HFF-Myc (cell line): ENCODE measurements at places on chromosomes 12 and 14.

DNA sequence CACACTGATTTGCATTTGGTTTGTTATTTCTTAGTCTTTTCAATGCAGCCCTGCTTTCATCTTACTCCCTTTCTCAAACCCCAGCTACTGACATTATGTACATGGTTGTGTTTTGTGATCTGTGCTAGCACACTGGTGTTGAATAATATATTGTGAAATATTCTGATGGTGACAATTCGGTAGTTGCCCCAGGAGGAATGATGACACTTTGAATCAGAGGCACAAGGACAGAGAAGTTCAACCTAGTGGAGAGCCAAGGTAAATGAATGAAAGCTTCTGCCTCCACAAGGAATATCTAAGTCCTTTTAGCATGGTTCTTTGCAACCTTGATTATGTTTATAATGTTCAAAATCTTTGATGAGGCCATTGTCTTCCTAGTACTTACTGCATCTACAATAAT lies 159.9 kb downstream of the PDE3A start:
- no peak for DNase-seq

DNA sequence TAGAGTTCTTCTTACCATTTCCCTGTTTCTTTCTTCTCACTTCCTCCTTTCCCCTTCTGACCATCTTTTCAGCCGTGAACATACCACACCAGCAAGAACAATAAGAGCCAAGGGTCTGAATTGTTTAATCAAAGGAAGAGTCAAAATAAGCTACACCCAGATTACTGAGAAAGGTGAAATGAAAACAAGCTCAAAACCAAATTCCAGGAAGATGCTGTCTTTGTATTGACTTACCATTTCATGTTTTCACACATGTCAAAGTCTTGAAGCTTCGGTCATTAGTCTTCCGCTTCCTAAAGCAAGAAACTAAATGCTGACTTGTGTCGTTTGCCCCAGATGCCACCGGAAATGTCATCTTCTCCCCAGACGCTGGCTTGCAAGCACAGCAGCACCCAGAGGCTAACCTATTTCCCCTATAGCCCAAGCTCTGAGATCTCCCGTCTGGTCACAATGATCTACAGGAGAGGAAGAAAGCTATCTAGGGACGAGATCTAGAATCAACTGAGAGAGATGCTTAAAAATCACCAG lies 136.5 kb upstream of the AMIGO2 start:
- no peak for DNase-seq

DNA sequence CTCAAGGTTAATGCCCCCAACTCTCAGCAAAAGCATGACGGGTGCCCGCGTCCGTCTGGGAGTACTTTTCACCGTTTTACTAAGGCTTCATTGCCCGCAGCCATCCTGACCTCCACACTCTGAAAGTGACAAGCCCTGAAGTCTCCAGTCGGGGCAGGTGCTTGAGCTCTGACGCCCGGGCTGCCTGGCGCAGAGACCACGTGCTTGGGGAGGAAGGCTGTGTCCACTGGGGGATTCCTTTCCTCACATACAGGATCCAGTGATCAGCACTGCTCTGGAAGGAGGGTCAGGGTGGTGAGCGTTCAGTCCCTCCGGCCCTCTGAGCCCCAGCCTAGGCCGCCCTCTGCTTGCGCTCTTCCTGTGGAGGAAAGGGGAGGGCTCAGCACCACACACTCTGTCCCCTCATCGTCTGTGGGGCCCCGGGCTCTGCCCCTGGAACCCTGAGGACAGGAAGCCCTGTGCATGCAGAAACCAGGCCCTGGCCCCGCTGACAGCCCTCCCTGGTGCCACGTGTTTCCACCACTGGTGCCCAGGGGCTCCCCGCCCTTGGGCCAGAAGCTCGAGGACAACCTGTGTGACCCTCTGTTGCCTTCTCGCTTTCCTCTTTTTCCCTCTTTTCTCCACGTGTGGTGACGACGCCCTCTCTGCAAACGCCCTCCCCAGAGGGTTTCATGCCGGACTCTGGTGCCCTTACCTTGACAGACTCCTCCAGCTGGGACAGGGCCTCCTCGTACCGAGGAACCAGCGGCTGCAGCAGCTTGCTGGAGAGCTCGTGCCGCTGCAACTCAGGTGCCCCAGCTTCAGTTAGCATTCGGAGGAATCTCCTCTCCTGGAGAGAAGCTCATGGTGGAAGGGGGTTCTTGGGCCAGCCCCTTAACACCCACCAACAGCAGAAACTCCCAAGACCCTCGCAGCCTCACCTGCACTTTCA lies 4.9 kb downstream of the DDX51 start:
- DNase-seq: no peak

DNA sequence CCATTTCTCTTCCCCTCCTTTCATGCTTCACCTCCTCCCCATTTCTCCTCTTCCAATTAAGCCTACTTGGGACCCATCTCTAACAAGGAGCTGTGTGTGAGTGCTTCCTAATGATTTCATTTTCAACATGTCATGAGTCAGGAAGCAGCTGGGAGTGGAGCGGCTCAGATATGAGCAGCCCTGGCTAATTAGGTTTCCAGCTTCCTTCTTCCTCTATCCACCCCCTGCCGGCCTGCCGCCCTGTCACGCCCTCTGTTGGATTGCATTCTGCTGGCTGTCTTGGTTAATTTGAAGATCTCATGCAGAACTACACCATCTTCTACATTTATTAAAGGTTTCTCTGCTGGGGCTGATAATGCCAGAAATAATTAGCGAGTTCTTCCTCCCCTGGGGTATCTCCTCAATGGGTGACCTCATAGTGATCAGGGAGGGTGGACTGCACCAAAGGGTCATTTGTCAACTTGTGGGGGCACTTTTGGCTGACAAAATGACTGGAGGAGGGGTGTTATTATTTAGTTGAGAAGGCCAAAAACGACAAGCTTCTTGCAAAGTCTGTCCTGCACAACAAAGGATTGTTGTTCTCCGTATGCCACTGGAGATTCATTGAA lies 300.9 kb upstream of the SRRM4 start:
- no peak for DNase-seq

- DNase-seq: no peak
Measured at GRCh38 chr12:113477171-113477841, 5.6 kb upstream of the LHX5 start.

DNA sequence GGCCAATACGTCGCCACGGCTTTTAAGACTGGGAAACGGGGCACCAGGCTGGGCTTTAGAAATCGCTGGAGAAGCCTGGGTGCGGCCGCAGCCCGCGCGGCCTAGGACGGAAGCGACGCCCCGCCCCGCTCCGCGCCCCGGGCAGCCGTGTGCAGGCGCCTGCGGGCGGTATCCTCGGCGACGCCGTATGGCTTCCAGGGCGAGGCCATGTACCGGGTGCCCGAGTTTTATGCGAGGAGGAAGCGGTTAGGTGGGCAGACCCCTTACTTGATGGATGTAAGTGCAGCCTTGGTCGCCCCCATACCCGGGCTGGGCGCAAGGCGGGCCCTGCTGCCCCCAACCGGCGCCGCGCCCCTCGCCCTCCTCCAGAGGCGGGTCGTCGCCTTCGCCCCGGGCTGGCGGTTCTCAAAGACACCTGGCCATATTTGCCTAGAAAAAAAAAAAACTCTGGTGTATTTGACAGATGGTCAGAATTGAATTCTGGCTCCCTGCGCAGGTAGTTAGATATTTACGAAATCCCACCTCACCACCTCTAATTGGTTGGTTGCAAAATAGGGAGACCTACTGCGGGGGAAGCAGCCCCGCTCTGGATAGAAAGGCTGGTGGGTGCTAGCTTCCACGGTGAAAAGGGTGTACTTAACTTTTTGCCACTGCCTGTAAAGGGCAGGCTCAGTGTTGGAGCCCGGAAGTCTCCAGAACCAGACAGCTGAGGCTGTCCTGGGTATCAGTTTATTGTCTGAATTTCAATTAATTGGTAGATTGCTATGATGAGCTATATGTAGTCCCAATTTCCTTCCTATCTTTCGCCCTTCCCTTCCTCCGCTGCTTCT lies at the start of gene PPP1R36:
PPP1R36 (plus strand) TSS at position 171 of the 830 bp plus-strand sequence; CDS start at position 208, 37 bp downstream.
- no peak for DNase-seq

GRCh38 chr14:47678993-47679392 lies 3.6 kb upstream of the MDGA2 start:
- no peak for DNase-seq

- DNase-seq: no peak
Measured at GRCh38 chr12:114668151-114668885, 15.7 kb downstream of the TBX3 start.

DNA sequence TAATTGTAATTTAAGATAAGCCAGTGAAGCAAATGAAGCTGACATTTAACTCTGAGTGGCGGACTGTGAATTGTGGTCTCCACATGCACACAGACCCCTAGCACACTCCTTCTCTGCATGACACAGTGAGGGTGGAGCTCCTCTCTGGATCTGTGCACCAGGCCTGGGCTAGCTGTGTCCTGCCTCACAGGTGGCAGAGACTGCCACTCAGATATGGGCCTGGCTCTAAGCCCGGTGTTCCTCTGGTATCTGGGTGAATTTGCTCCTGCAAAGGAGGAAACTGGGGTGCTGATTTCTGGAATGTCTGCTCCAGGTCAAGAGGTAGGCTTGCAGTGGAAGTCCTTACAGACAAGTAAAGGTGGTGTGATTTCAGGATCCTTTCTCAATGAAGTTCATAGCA lies 282.4 kb downstream of the FOXN3 start:
- DNase-seq: no peak

- DNase-seq: no peak
Measured at GRCh38 chr14:20515846-20516245, 10.5 kb downstream of the RNASE10 start.

DNA sequence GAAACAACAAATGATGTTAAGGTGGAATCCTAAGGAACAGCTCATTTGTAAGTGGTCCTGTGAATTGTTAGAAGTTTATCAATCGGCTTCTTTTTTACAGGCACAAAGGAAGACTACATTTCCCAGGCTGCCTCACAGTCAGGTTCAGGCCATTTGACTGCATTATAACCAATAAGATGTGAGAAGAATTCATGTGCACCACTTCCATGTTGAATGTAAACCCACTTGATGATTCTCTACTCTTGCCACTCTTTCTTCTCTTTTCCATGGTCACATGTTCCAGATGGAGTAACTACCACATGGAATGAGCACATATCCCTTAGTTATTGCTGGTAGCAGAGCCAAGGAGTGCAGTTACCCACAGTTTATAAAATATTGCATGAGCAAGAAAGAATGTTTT lies 67.1 kb upstream of the GZMB start:
- no peak for DNase-seq

GRCh38 chr14:90714811-90715210 lies 101.4 kb downstream of the TTC7B start:
- no peak for DNase-seq

- DNase-seq: no peak
Measured at GRCh38 chr12:110920324-110920910, at the start of gene MYL2. Gene MYL2 (minus strand): TSS chr12:110920579. CDS start chr12:110920529, 50 bp downstream.

DNA sequence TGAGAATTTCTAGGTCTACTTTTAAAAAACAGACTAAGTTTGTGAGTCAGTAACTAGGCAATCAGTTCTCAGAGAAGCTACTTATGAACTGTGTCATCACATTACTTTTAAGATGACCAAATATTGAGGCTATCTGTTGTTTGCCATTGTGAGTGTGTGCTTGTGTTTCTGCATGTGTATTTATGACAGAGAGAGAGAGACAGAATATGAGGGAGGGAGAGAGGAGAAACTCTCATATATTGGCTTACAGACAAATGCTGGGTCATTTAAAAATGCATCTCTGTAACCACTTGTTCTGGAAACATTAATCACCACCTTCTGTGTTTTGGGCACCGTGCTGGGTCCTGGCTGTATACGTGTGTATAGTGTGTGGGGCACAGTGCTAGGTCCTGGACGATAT lies 161.5 kb upstream of the FRMD6 start:
- no peak for DNase-seq

DNA sequence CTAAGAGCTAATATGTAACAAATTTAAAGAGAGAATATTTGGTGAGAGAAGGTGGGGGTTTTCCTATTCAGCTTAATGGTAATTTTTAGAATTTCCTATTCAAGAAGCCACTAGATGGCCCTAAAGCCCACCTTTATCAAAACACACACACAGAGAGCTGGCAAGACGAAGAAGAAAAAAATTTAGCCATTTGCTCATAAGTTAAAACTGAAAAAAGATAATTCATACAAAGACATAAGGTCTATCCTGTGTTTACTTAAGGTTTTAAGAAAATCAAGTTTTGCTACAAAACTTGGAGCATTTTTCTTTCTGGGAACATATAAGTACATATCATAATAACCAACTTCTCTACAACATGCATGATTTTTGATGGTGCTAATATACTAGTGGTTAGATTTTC lies 46.8 kb upstream of the PCED1B start:
- no peak for DNase-seq

- DNase-seq: no peak
Measured at GRCh38 chr12:75933101-75933500, 98.5 kb downstream of the PHLDA1 start.

DNA sequence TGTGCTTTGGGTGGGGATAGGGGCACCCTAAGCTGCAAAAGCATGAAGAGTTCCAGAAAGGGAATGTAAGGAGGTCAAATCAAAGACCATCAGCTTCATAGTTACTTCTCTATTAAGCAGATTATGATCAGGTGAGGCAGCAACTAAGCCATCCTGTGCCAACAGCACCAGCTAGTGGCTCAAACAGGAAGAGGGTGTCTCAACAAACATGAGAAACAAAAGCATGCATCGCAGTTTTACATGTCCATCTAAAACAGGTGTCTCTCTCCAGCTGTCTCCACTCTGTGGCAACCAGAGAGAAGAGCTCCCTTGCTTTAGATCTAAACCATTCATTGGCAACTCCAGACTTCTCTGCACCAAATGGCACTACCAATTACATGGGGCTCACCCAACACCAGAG lies 52.9 kb downstream of the ACTN1 start:
- DNase-seq: no peak

DNA sequence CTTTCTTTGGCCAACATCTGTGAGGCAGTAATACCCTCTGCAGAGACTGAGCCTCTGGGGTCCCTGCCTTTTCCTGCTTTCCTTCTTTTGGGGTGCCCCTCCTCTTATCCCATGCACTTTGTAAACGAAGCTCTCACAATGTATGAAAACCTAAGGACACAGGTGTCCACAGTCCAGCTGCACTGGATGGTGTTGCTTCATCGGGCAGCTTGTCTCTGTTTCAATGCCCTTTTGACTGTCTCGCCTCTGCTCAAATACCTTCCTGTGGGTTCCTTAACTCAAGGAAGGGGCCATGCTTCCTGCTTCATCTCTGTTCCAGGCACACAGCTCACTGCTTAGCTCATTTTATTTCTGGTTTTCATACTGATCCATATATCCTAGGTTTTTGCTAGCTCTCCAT lies 6.4 kb downstream of the C1RL start:
- DNase-seq: no peak

GRCh38 chr14:94029265-94029664 lies 3.1 kb downstream of the OTUB2 start:
- no peak for DNase-seq

- no peak for DNase-seq
Measured at GRCh38 chr14:35898217-35898775, 72.2 kb downstream of the BRMS1L start.

DNA sequence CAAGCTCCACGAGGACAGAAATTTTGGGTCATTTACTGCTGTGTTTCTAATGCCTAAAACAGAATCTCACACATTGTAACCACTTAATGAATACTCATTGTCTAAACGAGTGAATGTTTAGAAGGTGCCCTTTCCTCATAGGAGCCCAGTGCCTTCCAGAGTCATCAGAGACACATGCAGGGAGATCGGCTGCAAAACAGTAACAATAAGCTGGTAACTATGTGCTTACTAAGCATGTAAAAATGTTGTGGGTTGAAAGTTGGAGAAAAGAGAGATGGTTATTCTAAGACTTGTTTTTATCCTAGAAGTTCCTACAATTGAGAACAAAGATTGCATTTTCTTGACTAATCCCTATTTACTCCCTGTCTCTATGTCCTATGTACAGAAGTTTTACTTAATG lies 7.4 kb downstream of the TESPA1 start:
- DNase-seq: no peak
